C1 segment of cervical spinal cord (tissue), 14 donors: ENCODE measurements at places on chromosomes 7 and 10.

DNA sequence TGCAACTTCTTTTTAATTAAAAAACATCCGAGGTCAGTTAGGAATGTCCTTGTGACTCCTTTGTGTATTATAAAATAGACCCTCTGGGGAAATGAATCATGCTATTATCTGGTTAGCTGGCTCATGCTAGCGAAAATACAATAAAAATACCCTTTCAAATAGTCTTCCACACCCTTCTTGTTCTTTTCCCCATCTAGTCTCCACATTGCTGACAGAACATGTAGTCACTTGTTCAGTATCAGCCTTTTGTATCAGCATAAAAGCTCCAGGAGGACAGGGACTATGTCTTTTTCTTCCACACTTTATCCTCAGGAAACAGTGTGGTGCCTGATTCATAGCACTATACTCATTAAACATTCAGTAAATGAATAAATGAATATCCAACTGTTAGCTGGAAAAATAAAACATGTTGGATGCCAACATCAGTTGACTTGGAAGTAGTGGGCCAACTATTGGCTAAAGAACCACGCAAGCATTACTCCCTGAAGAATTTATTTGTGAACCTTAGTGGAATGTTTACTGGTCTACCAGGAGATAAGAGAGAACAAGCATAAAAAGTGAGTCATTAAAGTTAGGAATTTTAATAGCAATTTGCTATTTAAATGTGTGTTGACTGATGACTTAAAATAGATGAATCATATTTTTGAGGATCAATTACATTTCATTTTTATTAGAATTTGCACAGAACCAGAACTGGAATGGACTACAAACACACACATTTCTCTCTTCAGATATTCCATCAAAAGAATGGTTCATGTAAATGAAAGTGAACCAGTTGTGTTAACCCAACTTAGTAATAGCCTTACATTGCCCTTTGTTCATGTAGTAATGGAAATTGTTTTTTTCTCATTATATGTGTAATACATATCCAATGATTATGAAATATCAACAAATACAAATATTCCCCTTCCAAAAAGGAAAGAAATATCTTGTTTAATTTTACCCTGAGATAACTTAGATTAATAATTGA, 129.6 kb downstream of the DKK1 start:
- DNase-seq = no peak

GRCh38 chr7:133052401-133052756, 29.5 kb downstream of the CHCHD3 start:
- DNase-seq = no peak

DNA sequence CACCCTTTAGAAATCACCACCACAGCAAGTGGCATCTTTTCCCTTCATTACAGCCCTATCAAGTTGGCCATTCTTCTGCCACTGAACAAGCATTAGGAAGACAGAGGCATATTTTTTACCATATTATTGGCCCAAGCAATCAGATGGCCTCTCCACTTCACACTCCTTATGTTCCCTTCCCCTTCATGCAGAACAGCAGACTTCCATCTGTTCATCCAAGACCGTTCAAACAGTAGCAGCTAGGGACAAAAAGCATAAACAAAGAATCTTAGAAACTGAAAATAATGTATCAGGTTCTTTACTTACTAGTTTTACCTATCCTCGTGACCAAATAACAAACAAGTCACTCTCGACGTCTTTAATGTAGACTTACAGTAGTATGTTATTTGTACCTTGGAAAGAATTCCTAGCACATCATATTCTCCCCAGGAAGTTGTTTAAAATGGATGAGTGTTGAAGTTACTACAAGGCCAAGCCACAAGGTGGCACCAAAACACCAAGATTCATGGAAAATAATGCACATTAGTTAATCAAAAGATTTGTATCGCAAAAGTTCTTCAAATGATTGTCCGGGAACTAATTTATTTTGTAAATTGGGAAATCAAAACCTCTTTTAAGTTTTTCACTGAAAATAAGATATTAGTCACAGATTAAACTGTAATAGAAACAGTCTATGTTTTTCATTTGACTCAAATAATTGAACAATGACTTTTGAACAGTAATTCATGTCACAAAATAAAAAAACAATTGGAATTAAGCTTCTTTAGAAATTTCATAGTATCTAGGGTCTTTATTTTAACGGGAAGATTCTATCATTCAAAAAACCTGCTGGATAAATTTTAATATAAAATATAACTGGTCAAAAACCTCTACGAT, 112.1 kb downstream of the VPS41 start:
- DNase-seq = no peak

DNA sequence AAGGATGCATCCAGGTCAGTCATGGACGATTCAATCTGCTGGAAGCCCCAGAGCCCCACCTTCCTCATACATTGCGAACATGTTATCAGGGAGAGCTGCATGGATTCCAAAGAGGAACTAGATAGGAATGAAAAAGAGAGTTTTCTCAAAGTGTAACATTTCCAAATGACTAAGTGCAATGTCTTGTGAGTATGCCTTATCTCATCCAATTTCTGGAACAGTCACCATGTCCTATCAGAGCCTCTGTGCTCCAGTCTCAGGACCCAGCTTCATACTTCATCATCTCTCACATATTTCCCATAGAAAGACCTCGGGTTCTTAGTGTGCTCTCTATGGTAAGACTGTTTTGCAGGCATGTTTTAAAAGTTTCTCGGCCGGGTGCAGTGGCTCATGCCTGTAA, 26.8 kb downstream of the ZC3HC1 start:
- DNase-seq = no peak

DNA sequence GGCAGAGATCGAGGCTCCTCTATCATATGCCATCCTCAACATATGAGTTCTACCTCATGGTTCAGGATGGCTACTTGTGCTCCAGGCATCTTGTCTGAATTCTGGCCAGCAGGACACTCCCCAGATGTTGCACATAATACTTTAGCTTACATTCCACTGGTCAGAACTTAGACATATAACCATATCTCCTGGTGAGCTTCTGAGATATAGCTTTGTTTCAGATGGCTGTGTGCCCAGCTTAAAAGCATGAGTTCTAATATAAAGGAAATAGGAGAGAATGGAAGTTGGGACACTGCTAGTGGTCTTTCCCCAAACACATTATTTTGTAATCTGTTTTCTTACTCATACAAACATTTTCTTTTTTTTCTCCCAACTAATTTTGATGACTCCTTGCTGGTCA, 50.8 kb upstream of the IFRD1 start:
- no peak for DNase-seq

DNA sequence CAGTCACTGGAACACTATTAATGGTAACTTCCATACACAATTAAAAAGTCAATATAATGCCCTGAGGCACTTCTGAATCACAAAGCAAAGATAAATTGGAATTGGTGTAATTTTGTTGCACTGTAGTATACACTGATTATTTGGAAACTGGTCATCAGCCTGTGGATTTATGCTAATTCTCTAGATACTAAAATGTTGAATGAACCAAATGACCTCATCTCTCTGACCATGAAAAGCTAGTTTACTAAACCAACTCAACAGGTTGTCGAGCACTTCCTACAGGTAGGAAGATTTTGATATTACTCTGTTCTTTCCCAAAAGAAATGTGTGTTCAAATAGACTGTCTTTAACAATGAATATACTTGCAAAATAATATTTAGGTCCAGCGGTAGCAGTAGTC, 5.3 kb downstream of the NRP1 start:
- no peak for DNase-seq

DNA sequence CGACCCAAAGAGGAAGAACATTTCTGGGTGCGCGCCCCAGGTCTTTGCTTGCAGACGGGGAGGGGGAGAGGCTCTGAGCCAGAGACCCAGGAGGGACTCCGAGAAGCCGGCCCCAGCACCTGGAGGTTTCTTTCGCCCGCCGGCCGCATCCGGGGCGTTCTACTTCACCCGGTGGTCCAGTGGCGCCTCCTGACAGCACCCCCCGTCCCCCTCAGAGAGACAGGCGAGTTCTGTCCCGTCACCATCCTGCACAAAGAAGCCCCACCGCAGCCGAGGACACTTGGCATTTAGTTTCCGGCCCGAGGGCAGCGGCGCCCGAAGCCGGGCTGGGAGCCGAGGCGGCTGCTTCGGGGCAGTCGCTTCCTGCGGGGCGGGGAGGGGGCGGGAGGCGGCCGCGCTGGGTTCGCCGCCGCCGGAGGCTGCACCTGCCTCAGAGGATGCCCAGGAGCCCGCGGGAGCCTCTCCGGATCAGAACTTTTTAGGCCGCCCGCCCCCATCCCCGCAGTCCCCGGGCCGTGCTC, at the start of gene TMEM178B:
Gene TMEM178B (plus strand): TSS at position 424 of the 521 bp plus-strand sequence.
- DNase-seq = peak; percentile 43
